ENCODE measurements at places on chromosomes 2 and 18. TPM values are rescaled to one million over a fixed set of nuclear protein-coding genes. Genes with fewer than 3 reads are reported as not detected.

RASGRP3 gene
- 2.3 TPM for polyA plus RNA-seq

NT5DC4 gene
- not detected for polyA plus RNA-seq

DNA sequence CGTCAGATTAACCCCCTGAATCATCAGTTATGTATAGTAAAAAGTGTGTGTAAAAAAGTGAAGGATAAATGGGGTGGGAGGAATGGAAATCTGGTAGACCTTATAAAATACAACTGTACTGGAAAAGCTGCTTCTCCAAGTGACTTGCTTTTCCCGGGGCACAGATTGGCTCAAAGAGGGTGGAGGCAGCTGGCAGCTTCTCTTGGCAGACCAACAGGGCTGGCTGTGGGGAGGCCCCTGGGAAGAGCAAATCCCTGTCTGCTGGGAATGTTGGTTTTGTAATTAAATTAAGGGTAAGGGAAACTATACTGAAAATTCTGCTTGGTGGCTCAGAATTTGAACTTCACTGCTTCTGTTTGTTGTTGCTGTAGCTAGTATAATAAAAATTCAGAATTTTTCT is 154.2 kb upstream of the DLX2 start:
- no peak for DNase-seq

TDRD15 gene
- not detected for polyA plus RNA-seq

DNA sequence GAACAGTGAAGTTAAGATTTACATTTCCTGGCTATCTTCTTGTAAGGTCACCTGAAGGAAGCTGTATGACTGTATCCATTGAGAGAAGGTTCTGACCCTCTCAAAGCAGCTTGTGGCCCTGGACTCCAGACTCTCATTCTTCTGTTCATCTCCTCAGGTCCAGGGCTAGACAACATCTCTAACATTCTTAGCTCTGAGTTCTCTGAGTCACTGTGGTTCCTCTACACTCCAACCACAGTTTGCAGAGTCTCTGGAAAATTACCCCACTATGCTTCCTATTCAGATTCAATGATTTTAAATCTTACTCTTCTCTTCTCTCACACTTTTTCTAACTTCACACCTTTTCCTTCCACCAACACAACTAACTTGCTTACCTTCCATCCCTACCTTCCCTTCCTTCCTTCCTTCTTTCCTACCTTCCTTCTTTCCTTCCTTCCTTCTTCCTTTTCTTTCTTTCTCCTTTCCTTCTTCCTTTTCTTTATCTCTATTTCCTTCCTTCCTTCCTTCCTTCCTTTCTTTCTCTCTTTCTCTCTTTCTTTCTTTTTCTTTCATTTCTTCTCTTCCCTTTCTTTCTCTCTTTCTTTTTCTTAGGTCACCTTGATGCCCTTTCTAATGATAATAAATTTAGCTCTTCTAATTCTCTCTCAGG is 824.3 kb upstream of the ZEB2 start:
- no peak for DNase-seq

DNA sequence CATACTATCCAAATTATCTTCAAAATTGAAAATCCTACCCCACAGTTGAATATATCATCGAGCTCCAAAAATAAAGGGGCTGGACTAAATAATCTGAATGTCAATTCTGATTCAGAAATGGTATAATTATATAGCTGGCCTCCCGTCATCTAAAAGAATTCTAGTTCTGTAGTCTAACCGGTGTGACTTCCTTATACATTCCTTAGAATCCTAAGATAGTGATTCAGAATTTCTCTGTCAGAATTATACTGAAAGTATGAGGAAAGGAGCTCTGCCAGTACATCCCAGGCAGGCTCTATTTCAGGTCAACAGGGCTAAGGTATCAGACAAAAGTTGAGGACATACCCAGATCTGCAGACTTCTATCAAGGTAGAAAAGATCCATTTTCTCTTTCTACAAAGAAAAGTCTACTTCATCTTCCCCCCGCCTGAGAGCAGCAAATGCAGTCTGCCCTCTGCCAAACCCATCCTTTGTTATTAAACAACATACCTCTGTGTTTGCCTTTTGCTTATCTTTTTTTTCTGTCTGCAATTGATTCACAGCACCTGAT is 128.5 kb downstream of the METTL4 start:
- no peak for DNase-seq

COL4A3 gene
- polyA plus RNA-seq = 1.4 TPM

VWC2L gene
- polyA plus RNA-seq = not detected

GRCh38 chr2:120436460-120436739 is 90.5 kb downstream of the INHBB start:
- no peak for DNase-seq

GRCh38 chr2:128603411-128603924 is 284.8 kb upstream of the HS6ST1 start:
- no peak for DNase-seq

ZSWIM2 gene
- polyA plus RNA-seq = not detected

- DNase-seq = no peak
Observed at GRCh38 chr18:74497324-74497676, 1.1 kb downstream of the CNDP2 start.

DNA sequence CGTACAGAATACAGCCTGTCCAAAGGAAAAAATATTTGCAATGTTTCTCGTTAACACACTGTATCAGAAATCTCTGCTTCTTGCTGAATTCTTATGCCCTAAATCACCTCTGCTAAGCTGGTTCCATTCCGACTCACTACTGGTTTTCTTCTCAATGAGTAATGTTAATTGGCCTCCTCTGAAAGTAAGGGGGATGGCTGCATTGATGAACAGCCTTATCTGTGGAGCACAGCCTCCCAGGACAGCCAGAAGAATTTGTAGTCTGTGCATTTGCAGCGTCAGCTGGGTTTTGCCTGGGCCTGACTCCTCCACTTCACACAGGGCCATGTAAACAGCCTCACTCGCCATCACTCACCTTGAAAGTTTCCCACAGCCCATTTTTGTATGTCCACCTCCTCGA is 127.7 kb downstream of the RNF152 start:
- DNase-seq = no peak

DNA sequence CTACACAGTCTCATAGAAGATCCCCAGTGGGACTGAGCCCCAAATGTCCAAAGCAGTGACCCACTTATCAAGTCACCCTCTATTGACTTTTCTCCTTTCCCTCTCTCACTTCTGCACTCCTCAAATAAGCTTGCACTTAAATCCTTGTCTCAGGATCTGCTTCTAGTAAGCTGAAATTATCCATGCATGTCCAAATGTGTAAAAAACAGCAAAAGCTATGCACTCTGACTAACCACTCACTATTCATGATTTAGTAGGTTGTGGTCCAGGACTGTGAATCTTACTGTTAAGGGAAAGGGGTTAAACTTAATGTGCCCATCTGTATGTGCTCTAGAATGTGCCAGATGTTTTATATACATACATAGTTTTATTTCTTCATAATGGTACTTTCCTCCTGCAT is 115.4 kb downstream of the SCG2 start:
- no peak for DNase-seq

KCNK3 gene
- 11.4 TPM for polyA plus RNA-seq

DNA sequence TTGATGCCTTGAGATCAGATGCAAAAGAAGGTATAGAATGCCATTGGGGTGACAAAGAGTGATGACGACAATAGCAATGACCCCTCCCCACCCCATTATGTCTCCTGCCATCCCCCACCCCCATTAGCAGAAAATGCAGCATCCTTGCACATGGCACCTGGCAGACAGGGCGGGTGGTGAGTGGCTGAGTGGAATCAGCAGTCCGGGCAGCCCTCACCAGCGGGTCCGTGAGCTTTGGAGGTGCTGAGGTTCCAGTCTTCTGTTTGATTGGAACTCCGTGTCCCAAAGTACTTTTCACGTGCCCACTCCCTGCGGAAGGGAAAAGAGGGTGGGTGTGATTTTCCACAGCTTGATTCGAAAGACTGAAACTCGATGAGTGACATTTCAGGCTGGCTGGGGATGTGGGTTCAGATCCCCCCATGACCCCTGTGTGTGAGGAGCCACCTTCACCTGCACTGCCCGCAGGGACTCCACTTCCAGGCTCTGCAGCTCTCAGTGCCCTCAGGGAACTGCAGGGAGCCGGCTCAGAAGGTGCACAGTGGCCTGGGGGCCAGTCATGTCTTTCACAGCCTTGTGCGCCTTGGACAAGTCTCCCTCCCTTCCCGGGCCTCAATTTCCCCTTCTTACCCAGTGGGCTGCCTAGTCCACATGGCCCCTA is 130.9 kb downstream of the GLI2 start:
- no peak for DNase-seq

DNA sequence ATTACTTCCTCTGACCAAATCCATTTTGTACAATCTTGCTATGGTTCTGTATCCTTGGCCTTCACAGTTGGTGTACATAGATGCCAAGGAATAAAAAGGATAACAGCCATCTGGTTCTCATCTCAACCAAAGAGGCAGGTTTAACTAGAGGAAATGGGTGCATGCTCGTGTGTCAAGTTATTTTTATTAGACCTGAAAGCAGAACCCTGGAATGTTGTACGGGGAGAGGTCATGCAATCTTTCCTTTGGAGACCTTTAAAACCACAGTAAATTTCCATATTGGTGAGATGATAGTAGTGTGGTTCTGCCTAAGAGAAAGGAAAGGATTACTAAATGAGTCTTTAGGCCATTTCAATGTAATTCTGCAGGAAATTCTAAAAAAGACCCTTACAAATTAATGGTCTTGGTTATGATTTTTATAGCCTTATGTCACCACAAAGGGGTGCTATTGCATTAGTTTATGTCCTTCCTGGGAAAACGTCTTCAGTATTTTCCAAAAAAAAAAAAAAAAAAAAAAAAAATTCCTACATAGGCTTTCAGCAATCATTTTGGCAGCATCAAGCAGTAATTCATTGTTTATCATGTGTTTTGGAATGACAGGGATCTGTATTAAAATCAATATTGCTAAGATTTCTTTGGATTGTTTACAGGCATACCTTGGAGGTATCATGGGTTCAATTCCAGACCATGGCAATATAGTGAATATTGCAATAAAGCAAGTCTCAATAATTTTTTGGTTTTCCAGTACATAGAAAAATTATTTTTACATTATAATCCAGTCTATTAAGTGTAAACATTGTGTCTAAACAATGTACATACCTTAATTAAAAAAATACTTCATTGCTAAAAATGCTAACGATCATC is 270.8 kb downstream of the NYAP2 start:
- no peak for DNase-seq

ANKRD30B gene
- not detected for polyA plus RNA-seq

DNA sequence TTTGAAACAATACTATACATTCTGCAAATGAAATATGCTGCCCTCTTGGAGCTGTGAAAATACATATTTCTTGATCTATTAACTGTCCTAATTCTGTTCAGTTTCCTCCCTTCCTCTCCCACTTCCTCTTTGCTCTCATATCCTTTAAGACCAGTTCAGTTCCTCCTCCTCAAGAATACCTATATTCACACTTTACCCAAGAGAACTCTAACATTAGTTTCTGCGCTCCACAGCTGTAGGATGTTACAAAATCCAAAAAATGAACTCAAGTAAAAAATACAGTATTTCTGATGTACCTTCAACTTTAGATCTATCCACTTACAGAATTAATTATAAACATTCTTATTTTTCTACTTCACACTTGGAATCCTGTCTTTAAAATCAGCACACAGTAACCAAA is 5.4 kb downstream of the ITSN2 start:
- DNase-seq = no peak

RFTN2 gene
- 4.0 TPM for polyA plus RNA-seq

- DNase-seq = no peak
Observed at GRCh38 chr2:210919128-210919527, 362.7 kb downstream of the CPS1 start.

DNA sequence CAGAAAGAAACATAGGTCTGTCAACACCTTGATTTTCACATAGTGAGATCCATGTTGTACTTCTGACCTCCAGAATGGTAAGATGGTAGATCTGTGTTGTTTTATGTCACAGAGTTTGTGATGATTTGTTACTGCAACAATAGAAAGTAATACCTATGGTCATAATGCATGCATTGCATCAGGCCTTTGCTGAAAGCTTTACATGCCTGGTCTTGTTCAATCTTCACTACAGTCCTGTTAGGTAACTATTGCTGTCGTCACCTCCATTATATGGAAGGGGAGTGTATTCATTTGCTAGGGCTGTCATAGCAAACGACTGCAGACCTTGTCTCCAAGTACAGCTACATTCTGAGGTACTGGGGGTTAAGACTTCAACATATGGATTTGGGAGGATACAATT is 243.5 kb downstream of the ANAPC1 start:
- DNase-seq = peak; percentile 66

GRCh38 chr2:155115846-155116245 is 417.4 kb downstream of the KCNJ3 start:
- no peak for DNase-seq

GRCh38 chr2:1910592-1911246 is 166.4 kb upstream of the PXDN start:
- DNase-seq = peak; percentile 28

COLEC11 gene
- polyA plus RNA-seq = 23.1 TPM

DNA sequence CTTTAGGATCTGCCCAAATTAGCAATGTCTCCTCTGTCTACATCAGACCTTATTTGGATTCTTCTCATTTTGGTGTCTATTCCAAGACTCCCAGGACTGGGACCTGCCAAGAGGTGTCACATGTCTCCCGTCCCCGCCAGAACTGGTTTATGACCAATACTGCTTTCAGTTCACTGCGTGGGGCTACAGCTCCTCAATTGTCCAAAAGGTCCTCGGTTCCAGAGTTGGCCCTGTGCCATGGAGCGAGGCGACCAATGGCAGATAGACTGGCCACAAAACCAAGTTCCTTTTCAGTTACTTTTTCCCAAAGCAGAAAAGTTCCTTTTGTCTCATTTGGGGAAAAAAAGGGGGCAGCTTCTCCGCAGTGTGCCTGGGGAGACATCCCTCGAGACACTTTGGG is 144.1 kb upstream of the ZNF236 start:
- DNase-seq = no peak

TXNDC2 gene
- 0.08 TPM for polyA plus RNA-seq

GRCh38 chr18:70021498-70021897 is 73.8 kb upstream of the CD226 start:
- DNase-seq = no peak

SCN7A gene
- polyA plus RNA-seq = 11.1 TPM

DNA sequence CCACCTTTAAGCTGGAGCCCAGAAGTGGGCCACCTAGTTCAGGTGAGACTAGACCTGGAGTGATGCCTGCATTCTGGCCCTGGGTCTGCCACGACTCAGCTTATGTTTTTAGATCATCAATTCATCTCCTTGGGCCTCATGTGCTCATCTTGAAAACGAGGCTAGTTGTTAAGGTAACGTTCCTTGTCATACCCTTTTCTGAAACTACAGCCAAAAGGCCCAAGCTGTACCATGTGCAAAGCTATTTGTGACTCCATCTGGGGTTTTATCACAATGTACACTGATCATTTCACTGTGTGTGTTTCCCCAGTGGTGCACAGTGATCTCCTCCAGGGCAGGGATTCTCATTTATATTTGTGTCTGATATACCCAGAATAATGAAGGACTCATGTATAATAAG is 138.4 kb upstream of the COPS8 start:
- no peak for DNase-seq

COLEC12 gene
- polyA plus RNA-seq = 31.9 TPM

GRCh38 chr2:37771600-37772088 is 100.2 kb upstream of the CDC42EP3 start:
- DNase-seq = no peak

DNA sequence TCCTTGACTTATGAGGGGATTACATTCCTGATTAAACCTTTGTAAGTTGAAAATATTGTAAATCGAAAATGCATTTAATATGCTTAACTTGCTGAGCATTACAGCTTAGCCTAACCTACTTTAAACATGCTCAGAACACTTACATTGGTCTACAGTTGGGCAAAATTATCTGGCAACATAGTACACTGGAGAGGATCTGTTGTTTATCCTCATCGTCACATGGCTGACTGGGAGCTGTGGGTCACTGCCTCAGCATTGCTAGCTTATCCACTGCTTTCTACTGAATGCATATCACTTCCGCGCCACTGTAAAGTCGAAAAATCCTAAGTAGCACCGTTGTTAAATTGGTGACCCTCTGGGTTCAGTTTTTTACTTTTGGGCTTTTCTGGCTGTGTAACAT is 13.7 kb downstream of the PMS1 start:
- no peak for DNase-seq
